IPS DF 19.7 (cell line): ENCODE measurements at places on chromosomes 3 and 15.

DNA sequence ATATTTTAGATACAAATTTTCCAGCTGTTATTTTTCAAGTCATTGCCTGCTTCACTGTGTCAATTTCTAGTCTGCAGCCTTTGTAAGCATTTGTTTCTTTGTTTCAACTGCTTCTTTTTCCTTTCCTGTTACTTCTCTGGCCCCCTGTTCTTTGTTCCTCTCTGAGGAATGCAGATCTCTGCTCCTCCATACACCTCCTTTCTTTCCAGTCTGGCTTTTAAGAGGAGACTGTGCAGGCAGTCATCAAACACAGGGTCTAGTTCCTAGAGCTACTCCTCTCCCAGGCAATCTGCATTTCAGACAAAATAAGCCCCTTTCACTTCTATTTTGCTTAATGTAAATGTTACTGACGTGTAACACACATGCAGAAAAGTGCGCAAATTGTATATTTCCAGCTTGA, 502.9 kb downstream of the PDCD6IP start:
- no peak for DNase-seq

GRCh38 chr15:68676926-68677325, 98.1 kb downstream of the CORO2B start:
- DNase-seq, result no peak

- no peak for DNase-seq
Measured at GRCh38 chr3:170865209-170866094, 4.5 kb downstream of the RPL22L1 start.

GRCh38 chr3:194140520-194141414, 4.8 kb downstream of the HES1 start:
- DNase-seq, result no peak

DNA sequence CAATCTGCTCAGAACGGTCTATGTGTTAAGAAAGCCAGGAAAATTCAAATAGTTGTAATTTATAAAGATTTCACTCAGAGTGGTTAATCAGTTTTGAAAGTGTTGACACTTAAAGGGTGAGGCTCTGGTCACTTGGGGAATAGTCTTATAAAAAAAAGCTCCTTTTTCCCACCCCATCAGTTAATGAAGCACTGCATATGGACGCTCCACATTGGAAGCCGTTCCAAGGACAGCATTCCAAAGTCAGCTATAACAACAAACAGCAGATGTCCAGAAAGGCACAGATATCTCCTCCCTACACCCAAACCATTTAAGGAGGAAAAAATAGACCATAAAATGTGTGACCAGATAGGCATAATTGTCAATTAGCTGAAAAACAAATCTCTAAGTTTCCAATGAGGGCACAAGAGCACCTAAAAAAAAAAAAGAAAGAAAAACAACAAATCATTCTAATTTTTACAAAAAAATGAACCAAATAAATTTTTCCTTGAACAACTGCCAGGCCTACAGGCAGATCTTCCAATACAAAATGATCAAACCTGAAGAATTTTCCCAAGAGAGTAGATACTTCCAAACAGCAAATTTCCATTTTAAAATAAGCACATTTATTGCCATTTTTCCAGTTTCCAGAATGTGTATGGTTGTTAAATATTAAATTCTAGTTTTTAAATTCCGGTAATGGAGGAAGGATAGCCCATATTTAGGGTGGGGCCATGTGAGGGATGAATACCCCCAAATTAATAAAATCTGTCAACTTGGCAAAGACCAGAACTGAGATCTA, 198.3 kb downstream of the ERC2 start:
- no peak for DNase-seq

DNA sequence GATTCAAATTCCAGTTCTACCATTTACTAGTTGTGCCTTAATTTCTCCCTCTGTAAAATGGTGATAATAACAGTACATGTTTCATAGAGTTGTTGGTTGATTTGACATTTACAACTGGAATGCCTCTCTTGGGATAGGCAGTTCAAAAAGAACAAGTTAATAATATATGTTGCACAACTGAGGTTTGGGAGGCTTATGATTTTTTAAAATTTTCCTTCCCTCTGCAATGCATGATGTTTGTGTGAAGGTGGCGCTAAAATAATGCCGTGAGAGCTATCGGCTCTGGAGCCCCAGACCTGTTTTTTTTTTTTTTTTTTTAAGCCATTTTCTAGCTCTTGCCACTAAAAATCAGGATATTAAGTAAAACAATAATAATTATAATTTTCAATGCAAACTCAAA, 18.6 kb downstream of the DNAJB11 start:
- DNase-seq, result no peak

DNA sequence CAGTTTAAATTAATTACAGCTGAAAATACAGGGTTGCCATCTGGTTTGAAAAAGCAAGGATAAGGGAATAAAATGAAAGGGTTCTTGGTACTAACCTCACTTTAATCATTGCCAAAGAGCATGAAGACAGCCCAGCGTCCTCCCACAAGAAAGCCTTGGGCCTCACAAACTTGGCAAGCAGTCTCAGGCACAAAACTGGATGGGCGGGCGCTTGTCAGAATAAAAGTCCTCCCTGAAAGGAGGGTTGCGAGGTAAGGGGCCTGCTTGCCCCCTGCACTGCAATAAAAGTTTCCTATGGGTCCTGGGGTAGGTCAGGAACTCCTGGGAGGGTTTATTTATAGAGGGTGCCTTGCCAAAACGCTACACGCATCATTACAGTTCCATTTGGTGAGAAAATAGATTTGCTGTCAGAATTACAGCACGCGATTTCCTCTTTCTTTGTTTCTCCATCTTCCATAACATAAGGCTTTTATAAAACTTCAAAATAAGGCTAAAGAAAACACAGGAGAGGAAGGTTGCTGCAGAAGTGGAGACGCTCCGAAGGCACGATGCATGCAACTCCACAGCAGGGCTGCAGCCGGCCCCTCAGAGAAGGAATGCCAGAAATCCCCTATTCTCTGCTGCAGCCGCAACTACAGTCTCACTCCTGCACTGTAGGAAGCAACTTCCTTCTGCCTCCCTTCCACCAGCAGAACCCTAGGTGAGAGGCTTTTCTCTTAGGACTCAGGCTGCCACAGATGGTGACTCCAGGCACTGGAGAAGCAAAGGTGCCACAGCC, 61.3 kb downstream of the VGLL4 start:
- no peak for DNase-seq

DNA sequence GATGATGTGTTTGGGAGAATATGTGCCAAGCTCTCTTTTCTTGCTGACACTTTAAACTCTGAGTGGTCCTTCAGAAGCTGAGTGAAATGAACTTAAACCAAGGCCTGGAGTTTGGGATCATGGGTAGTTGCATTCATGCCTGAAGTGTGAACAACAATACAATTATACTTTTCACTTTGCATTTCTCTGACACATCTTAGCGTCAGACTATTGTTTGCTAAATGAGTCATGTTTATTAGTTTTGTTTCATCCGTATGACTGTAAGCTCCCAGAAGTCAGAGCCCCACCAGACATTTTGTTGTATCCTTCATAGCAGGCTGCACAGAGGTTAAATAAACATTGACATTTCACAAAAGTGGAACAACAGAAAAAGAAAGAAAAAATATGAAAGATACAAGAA, 542.6 kb downstream of the TUSC7 start:
- DNase-seq, result no peak

DNA sequence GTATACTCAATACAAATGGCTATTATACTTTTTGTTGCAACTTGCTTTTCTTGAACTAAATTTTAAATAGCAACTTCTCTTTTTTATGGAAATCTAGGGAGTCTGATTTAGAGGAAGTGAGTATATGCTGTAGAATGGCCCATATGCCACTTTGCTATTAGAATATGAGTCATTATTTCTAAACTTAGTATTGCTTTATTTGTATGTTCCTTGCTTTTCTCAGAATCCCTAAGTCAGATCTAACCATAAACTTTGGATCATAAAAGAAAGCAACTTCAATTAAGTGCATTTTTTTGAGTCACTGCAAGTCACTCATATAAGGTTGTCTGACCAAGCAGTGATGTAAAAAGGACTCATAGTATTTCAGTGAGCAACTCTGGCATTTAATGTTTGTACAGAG, 17.5 kb upstream of the SPTSSB start:
- no peak for DNase-seq

DNA sequence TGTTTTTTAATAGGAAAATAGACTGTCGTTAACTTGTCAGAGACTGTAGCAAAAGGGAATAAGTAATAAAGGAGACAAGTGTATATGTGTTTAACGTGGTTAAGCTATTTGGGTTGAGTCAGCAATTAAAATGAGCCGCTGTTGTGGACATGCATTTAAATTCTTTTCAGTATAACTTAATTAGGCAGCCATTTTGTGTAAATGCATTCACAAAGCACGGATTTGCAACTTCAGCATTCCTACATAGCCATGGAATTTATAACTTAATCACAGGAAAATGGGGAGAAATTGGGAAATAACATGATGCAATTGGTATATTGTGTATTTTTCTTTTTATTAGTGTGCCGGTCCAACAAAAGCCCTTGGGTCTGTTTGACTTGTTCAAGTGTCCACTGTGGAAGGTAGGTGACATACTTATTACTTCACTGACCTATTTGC, 27.9 kb downstream of the USP3 start:
- DNase-seq, result no peak

DNA sequence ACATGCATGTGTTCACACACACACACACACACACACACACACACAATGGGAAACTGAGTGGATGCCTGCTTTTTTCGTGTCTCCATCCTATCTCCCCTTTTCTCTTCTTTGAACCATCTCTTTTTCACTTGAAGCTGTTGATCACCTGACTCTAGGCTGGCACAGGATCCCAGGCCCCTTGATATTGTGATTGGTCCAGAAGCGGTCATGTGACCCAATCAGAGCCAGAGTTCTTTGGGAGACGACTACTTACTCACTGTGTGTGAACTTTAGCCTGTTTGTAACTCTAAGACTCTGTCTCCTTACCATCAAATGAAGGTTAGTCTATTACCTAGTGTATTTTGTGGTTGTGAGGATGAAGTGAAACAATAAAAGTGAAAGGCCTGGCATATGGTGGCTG, 172.9 kb downstream of the ADAMTS9 start:
- DNase-seq, result no peak

DNA sequence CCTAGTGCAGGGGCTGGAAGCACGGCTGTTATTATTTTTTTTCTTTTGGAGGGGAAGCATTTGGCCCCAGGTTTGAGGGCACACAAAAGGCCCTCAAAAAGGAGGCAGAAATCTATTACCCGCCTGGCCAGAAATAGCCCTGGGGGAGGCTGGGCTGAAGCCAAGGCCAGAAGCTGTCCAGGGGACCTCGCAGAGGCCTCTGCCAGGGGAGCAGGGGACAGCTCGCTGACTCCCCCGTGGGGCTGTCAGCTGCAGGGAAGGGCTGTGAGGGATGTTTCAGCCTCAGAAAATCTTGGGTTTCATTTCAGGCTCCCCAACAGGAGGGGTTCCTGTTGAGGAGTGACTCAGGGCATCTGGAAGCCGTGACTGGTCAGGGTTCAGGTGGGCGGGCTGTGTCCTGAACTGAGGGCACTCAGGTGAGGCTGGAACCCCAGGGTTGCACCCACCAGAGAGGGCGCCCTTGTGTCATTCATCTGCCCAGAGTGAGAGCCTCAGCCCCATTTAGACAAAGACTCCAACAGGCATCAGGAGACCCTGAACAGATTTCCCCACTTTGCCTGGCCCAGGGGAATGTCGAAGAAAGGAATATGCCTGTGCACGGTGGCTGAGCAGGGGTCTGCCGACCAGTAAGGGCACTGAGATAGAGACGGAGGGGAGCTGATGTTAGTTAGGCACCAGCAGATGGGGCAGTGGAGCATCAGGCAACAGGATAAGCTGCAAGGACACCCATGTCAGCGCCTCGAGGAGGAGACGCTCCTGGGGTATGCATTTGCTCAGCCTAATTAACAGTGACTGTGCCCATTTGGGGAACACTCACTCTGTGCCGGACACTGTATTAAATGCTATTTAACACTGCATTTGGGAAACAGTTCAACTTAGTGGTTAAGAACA, 43.5 kb upstream of the SLC6A11 start:
- DNase-seq, result peak; percentile 52

- DNase-seq, result no peak
Measured at GRCh38 chr3:28924744-28925360, 356.0 kb upstream of the RBMS3 start.

DNA sequence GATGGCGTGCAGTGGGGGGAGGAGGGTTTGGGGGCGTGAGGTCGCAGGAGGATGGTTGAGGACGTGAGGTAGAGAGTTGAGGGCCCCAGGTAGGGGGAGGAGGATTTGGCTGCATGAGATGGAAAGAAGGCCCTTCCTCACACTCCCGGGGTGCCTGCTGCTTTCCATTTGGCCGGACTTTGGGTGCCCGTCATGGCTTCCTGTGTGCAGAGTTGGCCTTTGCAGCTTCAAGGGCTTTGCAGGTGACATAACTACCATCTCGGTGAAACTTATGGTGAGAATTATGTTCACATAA, 1.7 kb downstream of the MLF1 start:
- DNase-seq, result no peak
